ENCODE measurements at places on chromosomes 11 and 22.
A peak's percentile ranks its signal among the peaks of the same experiment; 100 is the strongest.

GRCh38 chr11:79894111-79894510 lies 453.3 kb upstream of the TENM4 start:
- no peak for DNase-seq

GRCh38 chr11:59616396-59616982 lies 915 bp upstream of the OSBP start:
- DNase-seq, result peak; percentile 97

GRCh38 chr11:67698247-67698646 lies 23.8 kb upstream of the ALDH3B2 start:
- DNase-seq, result no peak

GRCh38 chr11:95831198-95831883 lies 41.0 kb downstream of the CEP57 start:
- no peak for DNase-seq

- no peak for DNase-seq
These were observed 243.4 kb upstream of the POU2AF2 start for GRCh38 chr11:111001986-111002611.

Measured in stimulated activated CD8-positive, alpha-beta memory T cell treated with anti-CD3 and anti-CD28 coated beads, Interleukin-4, amount 100 ng/mL, for 4 hours (primary cell).